Heart right ventricle (tissue), 16 donors: ENCODE measurements at places on chromosomes 2 and 18. TPM values are rescaled to one million over a fixed set of nuclear protein-coding genes. Genes with fewer than 3 reads are reported as not detected.

The NGEF gene
- 0.64 TPM for total RNA-seq

The TMEM127 gene
- total RNA-seq, result 90.8 TPM

The HOXD13 gene
- not detected for total RNA-seq

The SIGLEC15 gene
- 0.37 TPM for total RNA-seq

The DUSP11 gene
- total RNA-seq, result 10.9 TPM

The SH2D6 gene
- total RNA-seq, result not detected

The PROC gene
- not detected for total RNA-seq

The FAP gene
- 6.6 TPM for total RNA-seq

DNA sequence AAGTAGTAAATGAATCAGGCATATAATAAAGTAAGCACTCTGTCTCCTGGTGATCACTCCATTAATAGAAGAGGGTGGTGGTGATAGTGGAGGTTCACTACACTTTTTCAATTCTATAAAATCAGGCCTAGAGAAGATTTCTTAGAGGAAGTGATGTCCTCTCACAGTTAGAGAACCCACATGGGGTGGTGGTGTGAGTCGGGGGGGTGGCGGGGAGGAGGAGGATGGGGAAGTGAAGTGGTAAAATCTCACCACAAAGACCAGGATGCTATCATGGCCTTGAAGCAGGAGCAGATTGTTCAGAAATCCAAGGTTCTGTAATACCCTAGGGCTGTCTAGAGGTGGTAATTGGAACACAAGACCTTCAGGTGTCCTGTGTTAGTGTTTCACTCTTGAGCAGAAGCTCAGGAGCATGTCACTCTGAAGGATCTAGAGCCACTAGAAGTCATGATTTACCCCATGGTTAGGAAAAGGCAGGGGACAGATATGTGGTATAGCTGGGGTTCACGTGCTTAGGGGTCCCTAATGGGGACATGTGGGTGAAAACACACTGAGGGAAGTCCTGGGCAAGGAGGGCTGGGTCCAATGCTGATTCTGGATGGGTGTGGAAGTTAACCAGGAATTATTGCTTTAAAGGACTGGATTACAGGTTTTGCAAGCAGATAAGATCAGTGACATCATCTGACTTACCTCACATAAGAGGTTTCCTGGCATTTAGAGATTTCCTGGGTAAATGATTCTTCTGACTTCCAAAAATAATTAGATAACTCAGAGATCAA is 31.0 kb downstream of the RNF125 start:
- H3K36me3 ChIP-seq, result no peaks in the 10 kb centered on the region
- H3K27ac ChIP-seq, result peak overlapping the region; percentile 28
- peak; percentile 42 for DNase-seq
- H3K4me1 ChIP-seq, result peaks cover 27% of the 10 kb centered on the region

- peak; percentile 85 for DNase-seq
- H3K4me3 ChIP-seq, result no peak overlapping the region
- no peaks in the 10 kb centered on the region for H3K36me3 ChIP-seq
These were observed 50.2 kb upstream of the DTNA start for GRCh38 chr18:34659579-34660517.

- peaks cover 39% of the 10 kb centered on the region for H3K4me1 ChIP-seq
- no peaks in the 10 kb centered on the region for H3K27me3 ChIP-seq
- no peaks in the 10 kb centered on the region for H3K36me3 ChIP-seq
- peak; percentile 44 for DNase-seq
- H3K27ac ChIP-seq, result peak overlapping the region; percentile 73
- H3K4me3 ChIP-seq, result peak overlapping the region; percentile 85
These were observed 1.3 kb upstream of the ZNF516 start for GRCh38 chr18:76496194-76496890.

GRCh38 chr2:16861111-16861510 is 195.5 kb upstream of the CYRIA start:
- no peaks in the 10 kb centered on the region for H3K36me3 ChIP-seq
- no peaks in the 10 kb centered on the region for H3K4me1 ChIP-seq
- H3K27me3 ChIP-seq, result no peaks in the 10 kb centered on the region
- DNase-seq, result no peak
- no peak overlapping the region for H3K4me3 ChIP-seq

- H3K4me1 ChIP-seq, result peaks cover 33% of the 10 kb centered on the region
- peak overlapping the region; percentile 89 for H3K27ac ChIP-seq
- H3K27me3 ChIP-seq, result no peaks in the 10 kb centered on the region
- H3K36me3 ChIP-seq, result no peaks in the 10 kb centered on the region
- no peak overlapping the region for H3K4me3 ChIP-seq
These were observed 32.6 kb upstream of the E2F6 start for GRCh38 chr2:11498543-11499034.

- no peaks in the 10 kb centered on the region for H3K27me3 ChIP-seq
- no peaks in the 10 kb centered on the region for H3K36me3 ChIP-seq
- H3K27ac ChIP-seq, result no peak within 1 kb of the TSS
- peak; percentile 49 for DNase-seq
- H3K4me1 ChIP-seq, result no peaks in the 10 kb centered on the region
- H3K4me3 ChIP-seq, result no peak within 1 kb of the TSS
These were observed at the start of gene SYT4 for GRCh38 chr18:43277164-43277600. Gene SYT4, minus strand, starts transcription at chr18:43277490. Its CDS starts 209 bp downstream, at chr18:43277281.

DNA sequence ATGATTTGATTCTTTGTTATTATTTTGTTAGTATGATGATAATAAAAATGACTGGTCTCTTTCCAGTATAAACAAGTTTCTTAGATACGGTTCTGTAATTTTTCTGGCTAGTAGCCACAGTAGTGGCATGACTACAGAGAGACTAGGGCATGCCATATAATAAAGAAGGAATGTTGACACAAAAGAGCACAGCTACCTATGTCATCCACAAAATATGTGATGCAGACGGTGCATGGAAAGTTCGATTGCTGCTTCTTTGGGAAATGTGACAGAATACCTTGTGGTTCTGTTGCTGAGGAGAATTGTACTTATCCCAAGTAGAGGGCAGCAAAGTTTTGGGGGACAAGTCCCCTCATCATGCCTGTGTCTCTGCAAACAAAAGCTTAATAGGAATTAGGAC is 26.1 kb upstream of the SETBP1 start:
- H3K4me3 ChIP-seq, result no peak overlapping the region
- no peaks in the 10 kb centered on the region for H3K27me3 ChIP-seq
- H3K4me1 ChIP-seq, result peaks cover 13% of the 10 kb centered on the region
- no peak overlapping the region for H3K27ac ChIP-seq

- H3K4me3 ChIP-seq, result no peak overlapping the region
- no peak for DNase-seq
- peaks cover 36% of the 10 kb centered on the region for H3K4me1 ChIP-seq
These were observed 14.6 kb upstream of the TMEM214 start for GRCh38 chr2:27018142-27018541.

DNA sequence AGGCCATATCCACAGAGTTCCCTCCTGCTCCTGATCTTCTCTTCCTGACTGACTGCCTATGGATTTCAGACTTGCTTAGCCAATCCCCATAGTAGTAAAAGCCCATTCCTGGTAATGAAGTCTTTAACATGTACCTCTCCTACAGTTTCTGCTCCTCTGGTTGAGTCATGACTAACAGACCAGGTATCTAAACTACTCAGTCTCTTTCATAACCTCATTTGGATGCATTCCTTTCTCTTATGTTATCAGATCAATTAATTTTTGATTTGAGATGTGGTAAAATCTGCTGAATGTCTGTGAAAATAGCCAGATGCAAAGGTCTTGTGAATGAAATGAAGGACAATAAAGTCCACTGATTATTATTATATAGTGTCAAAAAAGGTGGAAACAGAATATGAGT is 198.0 kb downstream of the NBAS start:
- no peaks in the 10 kb centered on the region for H3K36me3 ChIP-seq
- H3K27ac ChIP-seq, result no peak overlapping the region
- no peaks in the 10 kb centered on the region for H3K4me1 ChIP-seq

GRCh38 chr2:11097038-11097720 is 58.1 kb upstream of the SLC66A3 start:
- peak; percentile 62 for DNase-seq
- no peaks in the 10 kb centered on the region for H3K4me1 ChIP-seq
- no peak overlapping the region for H3K27ac ChIP-seq
- peaks cover 4% of the 10 kb centered on the region for H3K27me3 ChIP-seq
- no peaks in the 10 kb centered on the region for H3K36me3 ChIP-seq

GRCh38 chr18:41906528-41907146 is 48.4 kb upstream of the PIK3C3 start:
- H3K27ac ChIP-seq, result no peak overlapping the region
- H3K36me3 ChIP-seq, result no peaks in the 10 kb centered on the region
- H3K4me3 ChIP-seq, result no peak overlapping the region
- H3K27me3 ChIP-seq, result no peaks in the 10 kb centered on the region

GRCh38 chr2:241561832-241562231 is 3.3 kb downstream of the BOK start:
- H3K27ac ChIP-seq, result no peak overlapping the region
- H3K4me1 ChIP-seq, result peaks cover 11% of the 10 kb centered on the region
- H3K36me3 ChIP-seq, result no peaks in the 10 kb centered on the region

DNA sequence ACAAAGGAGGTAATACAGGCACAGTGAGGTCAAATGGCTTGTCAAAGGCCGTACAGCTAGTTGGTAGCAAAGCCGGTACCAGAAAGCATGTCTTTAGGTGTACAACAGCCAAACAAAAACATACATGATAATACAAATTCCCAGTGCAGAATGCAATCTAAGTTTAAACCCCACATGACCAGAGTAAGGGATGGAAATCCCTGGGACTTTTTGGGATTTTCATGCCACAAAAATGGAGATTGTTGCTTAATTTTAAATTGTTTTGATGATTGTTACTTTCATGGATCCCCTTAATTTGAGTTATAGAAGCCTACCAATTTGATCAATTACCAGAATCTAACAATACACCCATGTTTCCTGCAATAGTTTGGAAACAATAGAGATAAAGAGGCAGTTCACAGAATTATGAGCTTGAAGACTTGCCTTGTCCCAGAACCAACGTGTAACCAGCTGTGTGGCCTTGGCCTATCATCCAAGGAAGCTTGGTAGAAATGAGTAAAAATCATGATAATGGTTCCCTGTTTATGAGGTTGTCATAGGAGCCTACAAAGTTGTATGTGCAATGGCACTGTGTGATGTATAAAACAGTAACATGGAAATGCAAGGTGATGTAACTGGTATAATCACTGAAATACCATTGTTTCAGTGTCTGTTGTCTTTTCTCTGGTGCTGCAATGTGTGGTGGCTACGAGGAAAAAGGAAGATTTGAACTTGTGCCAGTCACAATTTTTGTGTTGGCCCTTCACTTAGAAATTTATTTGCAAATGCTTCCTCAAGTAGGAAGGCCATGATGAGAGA is 85.3 kb downstream of the ZEB2 start:
- no peak overlapping the region for H3K4me3 ChIP-seq
- H3K4me1 ChIP-seq, result peaks cover 18% of the 10 kb centered on the region
- H3K36me3 ChIP-seq, result peaks cover 36% of the 10 kb centered on the region
- no peak for DNase-seq
- no peak overlapping the region for H3K27ac ChIP-seq

DNA sequence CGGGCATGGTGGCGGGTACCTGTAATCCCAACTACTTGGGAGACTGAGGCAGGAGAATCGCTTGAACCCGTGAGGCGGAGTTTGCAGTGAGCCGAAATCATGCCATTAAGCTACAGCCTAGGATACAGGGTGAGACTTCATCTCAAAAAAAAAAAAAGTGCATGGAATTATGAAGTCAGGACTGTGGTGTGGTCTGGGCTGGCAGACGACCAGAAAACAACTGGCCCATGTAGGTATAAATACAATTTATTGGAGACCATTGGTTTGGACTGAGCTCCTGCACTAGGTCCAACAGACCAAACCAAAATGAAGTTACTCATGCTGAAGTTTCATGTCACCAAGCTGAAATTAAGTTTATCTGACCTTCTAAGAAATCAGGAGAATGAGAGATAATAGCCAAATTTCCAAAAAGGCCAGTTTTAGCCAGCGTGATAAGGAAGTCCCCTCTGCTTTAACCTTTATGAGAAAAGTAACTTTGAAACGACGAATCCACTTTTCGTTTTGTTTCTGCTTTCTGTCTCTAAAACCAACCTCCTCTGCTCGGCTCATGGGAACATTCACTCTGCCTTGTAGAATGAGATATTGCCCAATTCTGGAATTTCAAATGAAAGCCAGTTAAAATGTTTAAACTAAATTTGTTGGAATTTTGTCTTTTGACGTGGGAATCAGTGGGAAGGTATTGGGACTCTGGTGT is 17.7 kb upstream of the RAB10 start:
- H3K4me3 ChIP-seq, result no peak overlapping the region
- peaks cover 20% of the 10 kb centered on the region for H3K4me1 ChIP-seq
- H3K27ac ChIP-seq, result no peak overlapping the region
- no peaks in the 10 kb centered on the region for H3K36me3 ChIP-seq

GRCh38 chr2:98480598-98480997 is 35.9 kb downstream of the INPP4A start:
- H3K4me1 ChIP-seq, result peaks cover 44% of the 10 kb centered on the region
- no peaks in the 10 kb centered on the region for H3K27me3 ChIP-seq
- H3K4me3 ChIP-seq, result no peak overlapping the region
- H3K36me3 ChIP-seq, result no peaks in the 10 kb centered on the region

- H3K4me3 ChIP-seq, result no peak overlapping the region
- peak overlapping the region; percentile 97 for H3K27ac ChIP-seq
- no peaks in the 10 kb centered on the region for H3K27me3 ChIP-seq
- H3K4me1 ChIP-seq, result peaks cover 54% of the 10 kb centered on the region
- no peak for DNase-seq
These were observed 6.7 kb downstream of the ZNF521 start for GRCh38 chr18:25345081-25345866.

DNA sequence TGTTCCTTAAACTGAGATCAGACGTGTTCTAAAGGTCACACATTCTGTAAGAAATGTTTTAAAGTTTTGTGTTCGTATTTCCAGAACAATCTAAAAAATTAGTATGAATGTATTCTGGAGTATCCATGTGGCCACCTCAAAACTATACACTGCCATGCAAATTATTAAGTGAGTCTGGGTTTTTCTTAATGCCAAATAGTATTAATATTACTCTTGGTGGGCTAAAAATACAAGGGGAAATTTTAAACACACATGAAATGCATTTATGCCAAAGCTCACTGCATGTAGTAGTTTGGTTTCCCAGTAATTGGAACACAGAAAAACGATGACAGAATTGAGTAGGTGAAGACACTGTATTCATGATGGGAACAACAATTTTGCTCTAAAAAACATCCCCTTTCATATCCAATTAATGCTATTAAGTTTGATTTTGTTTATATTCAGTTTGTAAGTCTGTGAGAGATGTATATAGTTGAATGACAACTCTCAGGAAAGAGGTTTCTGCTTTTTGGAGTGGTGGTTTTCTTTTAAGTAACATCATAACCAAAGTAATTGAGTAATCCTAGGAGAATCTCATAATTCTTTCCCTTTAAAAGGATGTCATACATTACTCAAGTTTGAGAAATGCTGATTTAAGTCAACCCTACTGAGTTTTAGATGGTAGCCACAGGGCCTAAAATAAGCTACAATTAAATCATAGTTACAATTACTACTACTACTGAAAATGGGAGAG is 75.7 kb upstream of the CDCA7 start:
- no peaks in the 10 kb centered on the region for H3K27me3 ChIP-seq
- no peak for DNase-seq
- H3K27ac ChIP-seq, result no peak overlapping the region
- no peaks in the 10 kb centered on the region for H3K36me3 ChIP-seq
- H3K4me1 ChIP-seq, result no peaks in the 10 kb centered on the region

DNA sequence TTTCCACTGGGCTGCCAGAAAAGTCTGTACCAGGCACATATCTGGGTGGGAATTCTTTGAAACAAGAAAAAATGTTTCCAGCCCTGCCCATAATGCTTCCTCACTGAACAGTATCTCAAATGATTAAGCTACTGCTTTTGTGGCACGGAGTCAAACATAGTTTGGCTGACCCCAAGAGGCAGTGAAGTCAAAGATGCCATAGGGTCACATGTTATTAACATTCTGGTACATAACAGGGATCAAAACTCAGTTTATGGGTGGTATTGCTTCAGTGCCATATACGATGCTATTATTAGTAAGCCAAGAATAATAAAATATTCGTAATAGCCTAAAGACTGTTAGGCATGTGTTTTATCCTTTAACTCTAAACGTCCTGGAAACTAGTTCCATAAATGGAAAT is 112.4 kb downstream of the FEZ2 start:
- H3K36me3 ChIP-seq, result peaks cover 4% of the 10 kb centered on the region
- no peaks in the 10 kb centered on the region for H3K27me3 ChIP-seq
- DNase-seq, result peak; percentile 29
- peak overlapping the region; percentile 13 for H3K27ac ChIP-seq
- no peak overlapping the region for H3K4me3 ChIP-seq
- H3K4me1 ChIP-seq, result peaks cover 33% of the 10 kb centered on the region
